ENCODE measurements at places on chromosomes 6 and 20. TPM values are rescaled to one million over a fixed set of nuclear protein-coding genes. Genes with fewer than 3 reads are reported as not detected.
A peak's percentile ranks its signal among the peaks of the same experiment; 100 is the strongest.

SLC22A23 gene
- total RNA-seq: 12.4 TPM

HNF4A gene
- total RNA-seq: not detected

DNA sequence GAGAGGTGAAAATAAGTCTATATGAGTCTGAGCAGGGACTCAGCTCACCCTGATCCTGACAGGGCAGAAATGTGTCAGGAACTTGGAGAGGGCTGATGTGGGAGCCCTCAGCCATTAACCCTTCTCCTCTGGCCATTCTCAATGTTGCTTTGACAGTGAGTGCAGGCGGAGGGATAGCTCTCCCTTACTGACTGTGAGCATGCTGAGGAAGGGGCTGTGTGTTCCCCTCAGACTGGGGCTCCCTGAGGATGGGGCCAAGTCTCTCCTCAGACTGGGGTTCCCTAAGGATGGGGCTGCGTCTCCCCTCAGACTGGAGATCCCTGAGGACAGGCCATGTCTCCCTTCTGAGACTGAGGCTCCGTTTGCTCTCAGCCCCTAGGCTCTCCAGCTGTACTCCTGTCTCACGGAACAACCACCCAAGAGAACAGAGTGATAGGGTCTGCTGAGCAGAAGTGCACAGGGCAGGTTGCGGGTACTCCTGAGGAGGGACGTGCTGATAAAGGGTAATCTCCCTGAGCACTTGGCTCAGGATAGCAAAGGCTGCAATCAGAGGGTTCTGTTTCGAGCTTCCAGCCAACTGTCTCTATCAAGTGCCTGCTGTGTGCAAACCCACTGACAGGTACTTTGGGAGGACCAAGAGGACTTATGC is 141.0 kb downstream of the MRPL14 start:
- DNase-seq: no peak

ENPP5 gene
- 4.5 TPM for total RNA-seq

GRCh38 chr6:149890629-149891045 is 7.3 kb downstream of the RAET1E start:
- no peak for DNase-seq

DNA sequence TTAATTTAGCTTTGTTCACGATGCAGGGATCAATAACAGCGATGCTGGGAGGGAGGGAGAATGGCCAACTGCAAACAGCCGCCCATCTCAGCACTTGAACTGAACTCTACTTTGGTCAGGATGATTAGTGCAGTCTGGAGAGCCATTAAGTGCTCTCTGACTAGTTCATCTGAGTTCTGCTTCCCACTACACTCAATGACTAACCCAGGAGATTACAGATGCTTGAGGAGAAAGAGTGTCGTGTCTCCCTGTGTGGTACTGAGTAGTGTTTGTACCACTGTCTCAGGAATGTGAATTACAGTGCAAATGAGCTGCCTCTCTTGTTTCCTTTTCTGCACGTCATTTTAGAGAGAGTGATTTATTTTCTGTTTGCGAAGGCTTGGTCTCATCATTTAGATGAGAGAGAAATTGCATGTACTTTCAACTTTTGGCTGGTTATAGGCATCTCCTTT is 23.5 kb downstream of the CARMIL1 start:
- DNase-seq: no peak

- no peak for DNase-seq
These were observed 148.3 kb downstream of the RFX6 start for GRCh38 chr6:117025310-117025709.

- no peak for DNase-seq
These were observed 162.3 kb downstream of the TPBG start for GRCh38 chr6:82525775-82526495.

FAM217B gene
- 29.0 TPM for total RNA-seq

DNA sequence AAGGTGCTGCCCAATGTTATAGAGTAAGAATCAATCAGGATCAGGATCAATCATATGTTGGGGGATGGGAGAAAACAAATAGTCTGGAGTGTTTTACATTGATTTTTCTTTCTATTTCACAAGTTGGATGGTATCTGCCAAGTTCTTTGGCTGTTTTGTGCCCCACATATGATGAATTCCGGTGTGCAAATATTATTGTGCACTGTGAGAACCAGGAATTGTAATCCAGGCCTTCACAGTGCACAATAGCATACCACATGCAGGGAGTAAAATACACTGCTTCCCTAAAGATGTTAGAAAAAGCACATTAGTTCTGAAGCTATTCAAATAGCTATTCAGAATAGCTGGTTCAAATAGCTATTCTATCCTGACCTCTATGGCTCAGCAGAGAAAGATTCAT is 133.7 kb downstream of the LCA5 start:
- DNase-seq: no peak

GRCh38 chr6:152452639-152453038 is 184.5 kb downstream of the SYNE1 start:
- no peak for DNase-seq

- no peak for DNase-seq
These were observed 50.7 kb upstream of the RNF146 start for GRCh38 chr6:127215931-127216330.

NKX2-4 gene
- total RNA-seq: not detected

DNA sequence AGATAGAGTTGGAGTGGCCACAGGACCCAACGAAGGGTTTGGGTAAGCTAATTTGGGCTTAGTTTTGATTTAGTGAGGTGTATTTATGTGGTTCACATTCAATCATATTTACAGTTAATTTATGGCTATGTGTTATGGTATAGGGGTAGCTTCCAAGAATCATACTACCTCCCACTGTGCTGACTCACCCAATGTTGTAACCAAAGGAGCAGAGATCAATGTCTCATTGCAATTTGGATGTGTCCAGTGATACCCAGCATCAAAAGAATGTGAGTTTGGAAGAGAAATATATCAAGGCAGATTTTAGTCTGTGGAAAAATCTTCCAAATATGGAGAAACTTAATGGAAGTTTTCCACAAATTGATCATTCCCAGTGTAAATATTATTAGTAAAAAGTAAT is 25.3 kb upstream of the SMIM8 start:
- DNase-seq: no peak

- DNase-seq: no peak
These were observed 38.5 kb downstream of the RBM38 start for GRCh38 chr20:57429580-57430200.

GRCh38 chr20:45399018-45399417 is 9.1 kb upstream of the DBNDD2 start:
- DNase-seq: no peak

GRCh38 chr20:36344517-36345132 is 38.5 kb downstream of the DLGAP4 start:
- peak; percentile 23 for DNase-seq

GRCh38 chr6:34135541-34135940 is 10.3 kb downstream of the GRM4 start:
- no peak for DNase-seq

All from heart left ventricle (tissue), 16 donors.